ENCODE measurements at places on chromosomes 13 and 19.

DNA sequence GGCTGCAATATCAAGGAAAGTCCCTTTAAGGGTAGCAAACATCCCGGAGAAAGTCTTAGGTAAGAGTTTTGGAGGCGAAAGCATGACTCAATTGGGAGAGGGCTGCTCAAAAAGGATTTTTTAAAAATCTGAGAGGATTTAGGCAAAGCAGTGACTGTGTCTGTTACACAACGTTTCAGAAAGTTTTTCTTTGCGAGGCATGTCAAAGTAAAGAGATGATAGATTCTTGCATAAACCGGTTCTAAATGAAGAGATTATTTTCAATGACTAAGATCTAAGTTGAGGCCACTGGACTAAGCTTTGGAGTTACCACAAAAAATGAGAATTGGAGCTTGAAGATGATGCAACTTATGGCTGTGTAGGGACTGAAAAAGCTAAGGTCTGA is 43.7 kb upstream of the ENOX1 start:
- DNase-seq, result peak; percentile 98

DNA sequence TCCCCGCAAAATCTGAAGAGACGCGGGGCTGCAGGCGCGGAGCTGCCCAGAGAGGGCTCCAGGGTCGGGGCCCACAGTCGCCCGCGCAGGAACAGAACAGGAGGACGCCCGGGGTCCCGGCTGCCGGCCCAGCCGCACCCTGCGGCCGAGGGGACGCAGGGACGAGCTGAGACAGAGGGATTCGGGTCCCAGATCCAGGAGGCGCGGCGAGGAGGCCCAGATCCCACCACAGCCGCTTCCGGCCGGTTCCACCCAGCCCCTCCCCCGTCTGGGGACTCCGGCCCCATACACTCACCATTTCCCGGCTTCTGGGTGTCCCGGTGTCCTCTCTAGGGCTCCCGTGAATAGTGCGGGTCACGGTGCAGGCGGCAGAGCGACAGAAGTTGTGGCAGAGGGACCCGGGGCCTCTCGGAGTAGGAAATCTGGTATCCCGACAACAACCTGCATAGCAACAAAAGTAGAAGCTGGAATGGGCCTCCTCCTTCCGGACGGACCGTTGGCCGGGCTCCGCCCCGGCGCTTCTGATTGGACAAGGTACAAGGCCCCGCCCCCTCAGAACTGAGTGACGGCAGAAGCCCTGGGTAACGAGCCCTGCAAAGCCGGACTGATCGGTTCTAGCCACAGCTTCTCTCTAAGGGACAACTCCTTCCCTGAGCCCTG is at the start of gene ZNF20:
TSS of gene ZNF20 (minus strand) at position 466 of the 660 bp plus-strand sequence. CDS start at position 298, 168 bp downstream.
- peak; percentile 97 for DNase-seq

DNA sequence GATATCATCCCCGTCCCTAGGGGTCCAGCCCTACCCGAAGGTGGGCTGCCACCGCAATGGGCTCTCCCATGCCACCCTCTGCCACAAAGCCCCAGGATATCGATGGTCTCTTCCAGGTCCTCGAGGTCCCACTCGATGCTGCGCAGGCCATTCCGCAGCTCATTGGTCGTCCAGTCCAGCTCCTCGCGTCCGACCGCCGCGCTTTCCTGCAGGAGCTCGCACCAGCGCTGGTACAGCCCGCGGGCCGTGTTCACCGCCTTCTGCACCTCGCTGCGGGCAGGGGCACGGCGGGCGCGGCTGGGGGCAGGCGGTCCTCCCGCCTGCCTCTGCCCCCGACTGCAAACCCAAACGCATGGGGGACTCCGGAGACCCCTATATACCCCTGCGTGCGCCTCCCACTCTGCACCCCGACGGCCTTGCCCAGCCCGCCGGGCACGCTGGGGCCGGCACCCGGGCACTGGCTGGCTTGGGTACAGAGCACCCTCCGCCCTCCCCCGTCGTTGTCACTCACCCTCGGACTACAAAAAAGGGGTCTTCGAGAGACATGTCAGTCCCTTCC is 468 bp downstream of the STX10 start:
- no peak for DNase-seq

GRCh38 chr13:111110054-111110453 is 5.1 kb upstream of the ARHGEF7 start:
- no peak for DNase-seq

DNA sequence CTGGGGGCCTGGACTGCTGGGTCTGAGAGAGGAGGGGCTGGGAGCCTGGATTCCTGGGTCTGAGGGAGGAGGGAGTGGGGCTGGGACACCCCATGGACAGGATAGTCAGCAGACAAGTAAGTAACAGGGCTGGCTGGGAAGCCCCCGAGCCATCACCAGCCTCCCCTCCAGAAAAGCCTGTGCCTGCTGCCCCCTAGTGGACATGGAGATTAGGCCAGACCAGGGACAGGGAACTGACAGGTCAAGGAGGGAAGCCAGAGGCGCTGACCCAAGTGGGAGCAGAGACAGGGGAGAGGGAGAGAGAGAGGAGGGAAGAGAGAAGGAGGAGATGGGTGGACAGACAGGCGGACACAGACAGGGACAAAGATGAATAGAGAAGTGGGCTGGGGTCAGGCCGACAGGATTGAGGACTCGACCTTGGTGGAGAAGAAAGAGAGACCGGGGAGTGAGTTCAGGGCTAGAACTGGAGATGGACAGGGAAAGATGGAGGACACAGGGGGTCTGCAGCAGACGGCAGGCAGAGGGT is 6.7 kb upstream of the ERFL start:
- peak; percentile 58 for DNase-seq

DNA sequence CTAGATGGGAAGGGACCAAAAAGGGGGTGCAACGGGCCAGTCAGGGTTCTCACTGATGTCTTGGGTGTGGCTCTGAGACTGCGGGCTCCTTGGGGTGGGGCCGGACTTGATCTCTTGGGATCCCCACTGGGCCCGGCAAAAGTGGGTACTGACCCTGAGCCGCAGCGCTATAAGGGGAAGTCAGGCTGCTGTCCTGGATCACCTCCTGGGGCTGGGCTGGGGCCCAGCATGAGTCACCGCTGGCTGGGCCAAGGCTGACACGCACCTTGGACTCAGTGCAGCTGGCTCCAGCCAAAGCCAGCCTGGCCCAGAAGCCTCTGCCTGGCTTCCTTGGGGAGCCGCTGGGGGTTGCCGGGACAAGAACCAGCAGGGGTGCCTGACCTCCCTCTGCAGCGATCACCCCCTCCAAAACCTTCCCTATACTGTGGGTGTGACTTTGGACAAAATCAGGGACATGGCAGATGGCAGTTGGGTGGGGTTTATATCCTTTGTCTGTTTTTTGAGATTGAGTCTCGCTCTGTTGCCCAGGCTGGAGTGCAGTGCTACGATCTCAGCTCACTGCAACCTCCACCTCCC is 617 bp upstream of the IQCN start:
- peak; percentile 92 for DNase-seq

DNA sequence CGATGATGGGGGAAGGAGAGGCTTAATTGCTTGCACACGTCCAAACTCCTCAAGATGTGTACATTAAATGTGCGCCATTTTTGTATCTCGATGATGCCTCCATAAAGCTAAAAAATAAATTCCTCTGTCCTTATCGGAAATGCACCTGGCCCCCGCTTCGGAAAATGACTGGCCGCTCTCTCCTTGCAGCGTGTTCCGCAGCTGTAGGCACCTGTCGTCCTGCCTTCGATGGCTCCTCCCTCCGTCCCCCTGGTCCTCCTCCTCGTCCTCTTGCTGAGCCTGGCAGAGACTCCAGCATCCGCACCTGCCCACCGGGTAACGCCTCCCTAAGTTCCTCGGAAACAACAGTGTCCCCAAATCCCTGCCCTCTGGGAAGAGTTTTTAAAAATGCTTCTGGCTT is 1.1 kb downstream of the GALP start:
- no peak for DNase-seq

GRCh38 chr13:99469041-99469440 is 32.2 kb upstream of the TM9SF2 start:
- peak; percentile 68 for DNase-seq
